ENCODE measurements at places on chromosomes 11 and 22. TPM values are rescaled to one million over a fixed set of nuclear protein-coding genes. Genes with fewer than 3 reads are reported as not detected.

- peak; percentile 25 for DNase-seq
Measured at GRCh38 chr22:49992921-49993648, 19.5 kb downstream of the IL17REL start.

- no peak for DNase-seq
Measured at GRCh38 chr11:35227576-35228327, 88.8 kb downstream of the CD44 start.

DNA sequence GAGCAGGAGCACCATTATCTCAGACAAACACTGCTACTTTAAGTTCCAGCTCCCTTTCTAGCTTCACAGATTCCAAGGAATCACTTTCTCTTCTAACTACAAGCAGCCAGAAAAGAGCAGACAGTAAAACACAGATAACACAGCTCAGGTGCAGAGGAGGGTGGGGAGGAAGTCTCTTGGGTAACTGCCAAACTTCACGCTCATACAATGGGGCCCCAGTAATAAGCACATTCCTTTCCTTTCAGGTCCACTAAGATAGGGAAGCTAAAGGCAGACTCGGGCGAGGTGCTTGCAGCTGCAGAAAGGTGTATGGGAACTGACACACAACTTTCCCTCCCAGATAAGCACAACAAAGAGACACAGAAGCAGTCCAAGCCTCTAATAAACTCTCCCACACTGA lies 69.2 kb upstream of the OR9G4 start:
- DNase-seq: peak; percentile 41

- DNase-seq: no peak
Measured at GRCh38 chr11:27234961-27235360, 128.1 kb downstream of the CCDC34 start.

GRCh38 chr11:85855341-85855656 lies at the start of gene CCDC83:
Gene CCDC83 (plus strand): TSS chr11:85855383. CDS start chr11:85865124, 9,741 bp downstream.
- no peak for DNase-seq

DNA sequence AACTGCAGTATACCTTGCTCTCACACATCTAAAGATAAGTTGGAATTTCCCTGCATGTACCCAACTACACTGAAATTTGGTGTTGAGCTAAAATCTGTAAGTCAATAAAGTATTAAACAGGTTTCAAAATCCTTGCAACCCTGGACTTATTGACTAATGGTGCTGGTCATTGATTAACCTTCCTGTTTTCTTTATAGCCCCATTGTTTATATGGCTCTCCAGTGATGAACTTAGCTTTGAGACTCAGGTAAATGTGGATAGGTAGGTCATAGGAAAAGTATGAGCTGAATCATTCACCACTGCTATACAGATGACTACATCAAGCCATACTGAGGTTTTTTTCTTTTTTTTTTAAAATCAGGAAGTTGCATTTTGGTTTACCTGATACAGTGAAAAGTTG lies 132.7 kb downstream of the FAT3 start:
- DNase-seq: peak; percentile 77

DNA sequence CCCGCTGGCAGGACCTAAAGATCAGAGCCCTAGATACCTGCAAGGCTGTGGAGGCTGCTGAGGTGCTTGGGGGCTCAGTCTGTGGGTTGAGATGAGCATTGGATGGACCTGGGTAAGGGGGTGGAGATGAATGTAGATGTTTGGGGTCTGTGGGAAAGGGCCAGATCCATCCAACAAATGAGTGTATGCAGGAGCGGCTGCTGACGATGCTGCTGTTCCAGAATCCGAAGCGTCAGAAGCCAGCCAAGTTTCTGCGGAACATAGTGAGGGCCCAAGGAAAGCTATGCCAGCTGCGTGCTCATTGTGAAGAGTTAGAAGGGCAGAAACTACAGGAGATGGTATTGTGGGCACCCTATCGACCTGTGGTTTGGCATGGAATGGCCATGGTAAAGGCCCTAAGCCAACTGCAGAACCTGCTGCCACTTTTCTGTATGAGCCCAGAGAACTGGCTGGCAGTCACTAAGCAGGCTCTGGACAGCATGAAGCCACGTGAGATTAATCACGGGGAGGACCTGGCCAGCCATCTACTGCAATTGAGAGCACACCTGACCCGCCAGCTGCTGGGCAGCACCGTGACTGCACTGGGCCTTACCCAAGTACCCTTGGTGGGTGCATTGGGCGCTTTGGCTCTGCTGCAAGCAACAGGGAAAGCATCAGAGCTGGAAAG lies 36.6 kb downstream of the RRP8 start:
- DNase-seq: no peak

GRCh38 chr11:121240650-121241303 lies 51.8 kb upstream of the SC5D start:
- DNase-seq: no peak

SLC1A2 gene
- 2.7 TPM for total RNA-seq
